ENCODE measurements at places on chromosomes 7 and 10.

GRCh38 chr7:76403780-76404494, 5.6 kb downstream of the SSC4D start:
- no peak for DNase-seq

DNA sequence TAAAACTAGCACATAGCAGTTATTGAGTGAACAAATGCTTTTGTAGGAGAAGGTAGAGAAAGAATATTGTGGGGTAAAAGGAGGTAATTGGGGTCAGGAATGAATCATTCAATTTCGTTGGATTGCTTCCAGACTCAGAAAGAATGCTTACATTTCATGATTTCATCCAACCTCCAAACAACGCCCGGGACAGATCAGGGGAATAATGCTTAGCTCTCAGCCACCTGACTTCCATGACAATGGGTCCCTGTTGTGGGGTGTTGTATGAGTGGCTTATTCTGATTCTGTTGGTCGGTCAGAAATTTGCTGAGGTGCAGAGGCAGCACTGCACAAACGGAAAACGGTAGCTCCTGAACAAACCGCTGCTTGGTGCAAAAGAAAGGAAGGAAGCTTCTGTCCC, 24.0 kb upstream of the INPP5F start:
- no peak for DNase-seq

- DNase-seq = no peak
These were observed 27.2 kb downstream of the STEAP1 start for GRCh38 chr7:90181485-90181884.

- no peak for DNase-seq
These were observed 6.0 kb downstream of the GSTK1 start for GRCh38 chr7:143269251-143269650.

DNA sequence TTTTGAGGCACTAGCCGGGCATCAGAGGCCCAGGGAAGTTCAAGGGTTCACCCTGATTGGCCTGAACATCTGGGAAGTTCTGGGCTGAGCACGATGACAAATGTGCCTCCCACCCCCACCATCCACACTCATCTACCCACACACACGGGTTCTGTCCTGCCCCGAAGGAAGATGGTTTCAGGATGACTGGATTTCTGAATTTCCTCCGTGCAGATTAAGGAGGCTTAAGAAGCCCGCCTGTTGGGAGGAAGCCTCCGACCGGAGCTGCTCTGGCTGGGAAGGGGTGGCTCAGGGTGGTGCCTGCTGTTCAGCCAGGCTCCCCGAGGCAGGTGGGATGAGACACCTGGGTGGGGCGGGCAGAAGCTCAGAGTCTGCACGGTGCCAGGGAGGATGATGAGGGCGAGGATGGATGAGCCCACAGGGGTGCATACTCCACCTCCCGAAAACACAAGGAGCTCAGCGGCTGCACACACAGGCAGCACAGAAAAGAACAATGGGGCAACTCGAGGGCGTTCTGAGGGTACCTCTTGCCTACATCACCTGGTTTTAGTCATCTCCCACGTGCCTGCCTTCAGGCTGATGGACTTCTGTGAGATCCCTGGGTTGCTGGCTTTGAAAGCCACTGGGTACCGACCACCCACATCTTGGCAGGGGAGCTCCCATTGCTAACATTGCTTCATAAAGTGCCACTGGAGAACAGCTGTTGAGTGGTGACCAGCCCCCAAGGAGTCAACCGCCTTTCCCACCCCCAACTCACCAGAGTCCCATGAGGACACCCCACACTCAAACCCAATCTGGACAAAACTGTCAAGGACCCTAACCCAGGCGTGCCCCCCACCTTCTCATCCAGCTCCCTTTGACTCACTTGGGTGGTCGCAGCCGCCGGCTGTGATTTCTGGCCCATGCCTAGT, 41.2 kb downstream of the CALML3 start:
- no peak for DNase-seq

- DNase-seq = no peak
These were observed 101.9 kb upstream of the MTPN start for GRCh38 chr7:136079066-136079465.

DNA sequence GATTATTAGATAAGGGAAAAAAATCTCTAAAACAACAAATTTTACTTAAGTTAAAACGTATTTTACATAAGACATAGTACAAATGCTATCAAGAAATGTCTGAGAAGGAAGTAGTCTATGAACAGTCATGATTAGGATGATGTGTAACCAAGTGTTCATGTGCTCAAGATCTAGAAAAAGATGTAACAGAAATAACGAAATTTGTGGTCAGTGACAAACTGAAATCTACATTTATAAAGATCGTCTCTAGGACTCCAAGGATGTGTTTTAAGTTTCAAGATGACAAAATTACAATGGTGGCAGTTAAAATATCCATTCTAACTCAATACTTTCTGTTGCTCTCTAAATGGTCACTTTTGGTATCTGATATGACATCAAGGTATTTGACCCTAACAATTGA, 17.2 kb downstream of the PPP3CB start:
- DNase-seq = no peak

GRCh38 chr10:88289342-88289741, 293.8 kb downstream of the RNLS start:
- no peak for DNase-seq

GRCh38 chr10:78505657-78506056, 472.0 kb downstream of the RPS24 start:
- DNase-seq = no peak

DNA sequence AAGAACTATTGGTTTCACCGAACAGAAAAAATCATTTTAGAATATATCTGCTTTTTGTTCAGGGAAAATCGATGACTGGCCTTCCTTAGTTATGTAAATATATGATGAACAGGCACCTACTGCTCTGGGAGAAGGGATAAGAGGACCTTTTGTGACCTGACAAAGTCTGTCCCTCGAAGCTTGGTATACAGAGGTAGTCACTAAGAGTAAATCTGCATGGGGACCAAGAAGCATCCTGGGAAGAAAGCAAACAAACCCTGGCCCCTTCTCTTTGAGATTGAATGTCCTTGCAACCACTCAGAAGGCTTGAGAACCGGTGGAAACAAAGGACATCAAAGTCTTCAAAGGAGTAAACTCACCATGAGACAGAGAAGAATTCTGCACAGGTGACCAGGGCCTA, 52.3 kb downstream of the SKIDA1 start:
- DNase-seq = no peak

DNA sequence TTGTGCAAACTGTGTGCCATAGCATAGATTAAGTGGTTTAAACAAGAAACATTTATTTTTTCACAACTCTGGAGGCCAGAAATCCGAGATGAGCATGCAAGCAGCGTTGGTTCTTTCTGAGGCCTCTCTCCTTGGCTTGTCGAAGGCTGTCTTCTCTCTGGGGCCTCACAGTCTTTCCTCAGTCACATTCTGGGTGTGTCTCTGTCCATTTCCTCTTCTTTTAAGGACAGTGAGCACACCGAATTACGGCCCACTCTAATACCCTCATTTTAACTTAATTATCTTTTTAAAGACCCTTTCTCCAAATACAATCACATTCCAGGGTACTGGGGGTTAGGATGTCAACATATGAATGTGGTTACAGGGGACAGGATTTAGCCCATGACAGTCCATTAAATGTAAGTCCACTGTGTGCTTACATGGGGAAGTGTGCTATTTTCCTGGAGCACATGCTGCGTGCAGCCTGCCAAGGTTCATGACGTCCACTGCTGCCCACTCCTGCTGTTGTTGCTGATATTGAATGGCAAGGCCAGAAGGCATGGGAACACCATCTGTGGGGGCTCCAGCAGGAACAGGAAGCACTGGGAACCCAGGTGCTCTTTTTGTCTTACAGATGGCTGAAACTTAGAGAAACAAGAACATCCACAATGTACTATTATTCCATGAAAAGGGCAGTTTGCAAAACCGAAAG, 365.5 kb downstream of the GALNT17 start:
- no peak for DNase-seq

DNA sequence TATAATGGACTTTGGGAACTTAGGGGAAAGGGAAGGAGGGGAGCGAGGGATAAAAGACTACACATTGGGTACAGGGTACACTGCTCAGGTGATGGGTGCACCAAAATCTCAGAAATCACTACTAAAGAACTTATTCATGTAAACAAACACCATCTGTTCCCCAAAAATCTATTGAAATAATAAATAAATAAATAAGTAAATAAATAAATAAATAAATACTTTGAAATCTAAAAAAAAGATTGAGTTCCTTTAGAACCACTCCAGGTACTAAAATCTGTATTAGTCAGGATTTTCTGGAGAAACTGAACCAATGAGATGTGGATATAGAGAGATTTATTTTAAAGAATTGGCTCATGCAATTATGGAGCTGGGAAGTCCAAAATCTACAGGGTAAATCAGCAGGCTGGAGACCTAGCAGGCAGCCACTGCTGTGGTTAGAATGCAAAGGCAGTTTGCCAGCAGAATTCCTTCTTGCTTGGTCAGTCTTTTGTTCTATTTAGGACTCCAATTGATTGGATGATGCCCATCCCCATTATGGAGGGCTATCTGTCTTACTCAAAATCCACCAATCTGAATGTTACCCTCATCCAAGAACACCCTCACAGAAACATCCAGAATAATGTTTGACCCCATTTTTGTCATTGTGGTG, 8.9 kb downstream of the IGFBP1 start:
- no peak for DNase-seq

GRCh38 chr7:2017481-2017891, 215.3 kb downstream of the MAD1L1 start:
- no peak for DNase-seq

- DNase-seq = no peak
These were observed 5.5 kb upstream of the LZTS2 start for GRCh38 chr10:100993986-100994708.

DNA sequence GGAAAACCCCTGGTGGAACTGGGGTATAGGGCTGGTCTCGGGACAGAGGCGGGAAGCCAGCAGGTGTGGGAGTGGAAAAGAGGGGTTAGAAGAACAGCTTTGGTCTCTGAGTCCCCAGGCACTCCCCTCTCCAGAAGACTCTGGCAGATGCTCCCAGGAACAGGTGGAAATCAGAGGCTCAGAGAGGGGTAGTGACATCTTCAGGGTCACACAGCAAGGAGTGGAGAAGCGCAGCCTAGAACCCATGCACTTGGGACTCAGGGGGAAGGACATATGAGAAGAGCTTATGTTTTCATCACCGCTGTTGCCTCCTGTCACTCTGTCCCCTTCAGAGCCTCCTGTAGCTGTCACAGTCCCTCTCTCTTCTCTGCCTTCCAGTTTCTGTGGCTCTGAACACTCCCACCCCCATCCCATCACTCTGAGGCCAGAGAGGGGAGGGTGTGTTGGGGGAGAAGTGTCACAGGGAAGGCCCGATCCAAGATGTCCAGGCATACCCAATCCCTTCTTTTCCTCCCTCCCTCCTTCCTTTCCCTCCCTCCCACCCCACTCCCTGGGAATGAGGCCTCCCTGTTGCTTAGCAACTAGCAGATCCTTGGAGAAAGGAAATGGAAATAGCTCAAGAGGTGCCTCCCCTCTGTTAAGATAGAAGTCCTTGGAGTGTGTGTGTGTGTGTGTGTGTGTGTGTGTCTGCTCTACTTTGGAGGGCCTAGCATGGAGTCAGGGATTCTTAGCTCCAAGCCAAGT, 32.0 kb downstream of the SRRM3 start:
- no peak for DNase-seq

GRCh38 chr10:10830293-10830986, 187.2 kb upstream of the CELF2 start:
- DNase-seq = no peak

GRCh38 chr10:128056303-128057050, 69.7 kb downstream of the MKI67 start:
- no peak for DNase-seq

DNA sequence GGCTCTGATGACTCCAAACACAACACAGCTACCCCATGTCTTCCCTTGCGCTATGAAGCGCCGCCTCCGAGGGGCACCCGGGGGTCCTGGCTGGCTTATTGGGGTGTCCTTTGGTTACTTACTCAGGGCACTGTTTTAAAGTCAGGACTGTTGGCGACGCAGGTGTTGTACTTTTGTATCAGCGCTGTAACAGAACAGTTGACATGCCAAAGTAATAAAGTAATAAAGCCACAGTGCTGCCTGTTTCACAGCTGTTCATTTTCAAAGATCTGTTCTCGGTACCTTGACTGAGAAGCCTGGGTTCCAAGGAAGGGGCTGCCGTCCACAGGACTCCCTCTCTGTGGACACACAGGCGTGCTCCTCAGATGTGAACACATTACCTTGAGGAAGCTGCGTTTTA, 64.1 kb downstream of the WDR37 start:
- DNase-seq = no peak

DNA sequence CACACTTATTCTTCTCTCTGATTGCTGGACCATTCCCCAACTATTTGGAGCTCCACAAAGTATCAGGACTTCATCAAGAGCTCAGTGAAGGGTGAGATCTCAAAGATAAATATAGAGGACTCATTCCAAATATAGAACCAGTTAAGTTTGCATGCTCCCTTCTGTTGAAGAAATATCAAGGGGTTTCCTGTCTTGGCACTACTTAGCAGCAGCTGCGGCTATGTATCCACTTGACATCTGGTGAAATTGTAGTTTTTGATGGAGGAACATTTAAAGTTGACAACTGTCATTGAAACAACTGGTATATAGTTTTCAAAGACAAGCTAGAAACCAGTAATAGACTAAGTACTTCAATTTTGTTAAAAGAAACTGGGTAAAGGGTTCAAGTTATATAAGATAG, 1.0 kb upstream of the SPAG6 start:
- DNase-seq = no peak

GRCh38 chr7:95684505-95684904, 87.8 kb upstream of the DYNC1I1 start:
- DNase-seq = no peak

GRCh38 chr7:120837599-120837998, 20.3 kb downstream of the TSPAN12 start:
- no peak for DNase-seq

DNA sequence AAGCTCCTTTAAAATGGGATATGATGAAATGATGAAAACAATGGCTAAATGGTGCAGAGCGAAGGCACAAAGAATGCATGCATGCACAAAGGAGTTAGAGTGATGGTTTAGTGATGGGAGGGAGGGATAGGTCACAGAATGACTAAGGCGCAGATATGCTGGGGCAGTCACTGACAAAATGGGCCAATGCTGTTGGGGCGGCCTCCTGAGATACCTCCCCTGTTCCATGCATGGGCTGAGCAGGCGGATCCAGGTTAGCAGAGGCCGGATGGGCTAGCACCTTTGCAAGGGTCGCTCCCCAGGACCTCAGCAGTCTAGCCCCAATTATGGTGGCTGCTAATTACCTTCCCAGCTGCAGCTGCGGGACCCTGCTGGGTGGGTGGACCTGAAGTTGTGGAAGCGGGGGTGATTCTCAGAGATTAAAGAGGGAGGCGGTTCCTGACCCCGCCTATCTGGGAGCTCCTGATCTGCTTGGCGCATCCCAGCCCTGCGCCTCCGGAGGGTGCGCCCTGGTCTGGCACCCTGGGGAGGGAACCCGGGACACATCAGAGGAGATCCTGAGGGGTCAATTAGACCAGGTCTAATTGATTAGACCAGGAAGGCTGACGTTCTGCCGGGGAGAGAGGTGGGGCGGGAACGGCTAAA, 175.0 kb downstream of the CYP26A1 start:
- DNase-seq = no peak

- no peak for DNase-seq
These were observed 118.3 kb downstream of the ARID5B start for GRCh38 chr10:62019685-62020359.
